ENCODE measurements at places on chromosomes 16 and 17.

- DNase-seq = no peak
Observed at GRCh38 chr17:50420419-50421112, 5.5 kb upstream of the ACSF2 start.

GRCh38 chr17:49414271-49414621 is 436 bp downstream of the PHB1 start:
- no peak for DNase-seq

- DNase-seq = no peak
Observed at GRCh38 chr16:82061861-82062525, 26.9 kb downstream of the HSD17B2 start.

DNA sequence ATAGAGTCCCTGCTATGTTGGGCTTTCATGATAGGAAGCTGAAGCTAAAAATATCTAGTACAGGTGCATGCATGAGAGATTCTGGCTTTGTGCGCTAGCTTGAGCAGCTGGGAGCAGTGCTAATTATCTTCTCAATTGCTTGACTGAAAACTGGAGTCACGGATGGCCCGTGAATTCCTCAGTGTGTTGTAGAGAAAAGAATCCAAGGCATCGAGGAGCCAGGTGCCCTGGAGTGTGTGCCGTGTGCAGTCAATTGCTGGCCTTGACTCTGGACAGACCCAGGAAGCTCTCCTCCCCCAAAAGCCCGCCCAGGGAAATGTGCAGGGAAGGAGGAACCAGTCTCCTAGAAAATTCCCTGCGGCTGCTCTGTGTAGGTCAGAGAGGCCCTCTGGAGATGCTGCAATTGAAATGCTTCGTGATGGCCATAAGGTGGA is 14.2 kb downstream of the LGALS3BP start:
- no peak for DNase-seq

GRCh38 chr16:85193115-85193493 is 80.8 kb upstream of the CIBAR2 start:
- no peak for DNase-seq

DNA sequence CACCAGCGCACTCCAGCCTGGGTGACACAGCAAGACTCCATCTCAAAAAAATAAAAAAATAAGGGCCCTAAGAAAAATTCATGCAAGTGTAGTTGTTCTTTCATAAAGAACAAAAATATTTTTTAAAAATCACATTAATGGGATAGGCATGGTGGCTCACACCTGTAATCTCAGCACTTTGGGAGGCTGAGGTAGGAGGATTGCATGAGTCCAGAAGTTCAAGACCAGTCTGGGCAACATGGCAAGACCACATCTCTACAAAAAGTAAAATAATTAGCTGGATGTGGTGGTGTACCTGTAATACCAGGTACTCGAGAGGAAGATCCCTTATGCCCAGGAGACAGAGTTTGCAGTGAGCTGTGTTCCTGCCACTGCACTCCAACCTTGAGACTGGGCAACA is 15.2 kb upstream of the BRIP1 start:
- no peak for DNase-seq

- no peak for DNase-seq
Observed at GRCh38 chr17:68377771-68378267, 79.5 kb downstream of the WIPI1 start.

DNA sequence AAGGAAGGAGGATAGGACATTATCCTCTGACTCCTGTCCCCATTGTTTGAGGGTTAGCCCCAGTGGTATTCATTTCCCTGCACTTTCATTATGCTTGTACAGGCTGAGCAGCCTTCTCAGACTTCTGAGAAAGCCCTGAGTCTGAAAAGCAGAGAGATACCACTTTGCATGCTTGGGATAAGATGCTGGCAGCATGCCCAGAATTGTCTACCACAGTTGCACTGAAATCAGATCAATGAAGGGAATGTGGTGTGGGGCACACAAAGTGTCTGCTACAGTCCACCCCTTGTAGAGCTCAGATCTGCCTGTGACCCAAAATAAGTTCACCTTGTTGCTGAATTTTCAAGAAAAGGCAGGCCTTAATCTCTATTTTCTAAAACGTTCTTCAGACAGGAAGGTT is 160.6 kb downstream of the CCT6B start:
- DNase-seq = no peak

GRCh38 chr17:17053446-17054379 is 11.5 kb downstream of the MPRIP start:
- no peak for DNase-seq

DNA sequence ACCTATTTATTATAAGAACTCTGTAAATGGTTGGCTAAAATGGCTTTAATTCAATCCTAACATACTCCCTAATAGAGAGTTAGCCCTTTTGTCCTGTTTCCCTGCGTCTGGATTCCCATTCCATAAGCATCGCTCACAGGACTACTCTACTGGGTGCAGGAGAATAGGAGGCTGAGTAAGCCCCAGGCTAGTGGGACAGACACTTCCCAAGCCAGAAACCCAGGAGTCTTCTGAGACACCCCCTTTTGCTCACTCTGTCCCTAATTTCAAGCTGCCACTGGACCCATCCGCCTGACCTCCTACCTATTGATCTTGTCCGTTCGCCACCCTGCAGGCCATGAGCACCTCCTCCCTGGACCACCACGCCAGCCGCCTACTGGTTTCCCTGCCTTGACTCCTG is 16.7 kb upstream of the TOB1 start:
- DNase-seq = no peak

GRCh38 chr16:2970563-2970962 is 1.4 kb downstream of the PAQR4 start:
- no peak for DNase-seq

GRCh38 chr16:71460941-71461340 is 1.1 kb downstream of the ZNF23 start:
- no peak for DNase-seq

GRCh38 chr16:75192606-75193264 is 14.2 kb downstream of the CTRB2 start:
- DNase-seq = no peak

DNA sequence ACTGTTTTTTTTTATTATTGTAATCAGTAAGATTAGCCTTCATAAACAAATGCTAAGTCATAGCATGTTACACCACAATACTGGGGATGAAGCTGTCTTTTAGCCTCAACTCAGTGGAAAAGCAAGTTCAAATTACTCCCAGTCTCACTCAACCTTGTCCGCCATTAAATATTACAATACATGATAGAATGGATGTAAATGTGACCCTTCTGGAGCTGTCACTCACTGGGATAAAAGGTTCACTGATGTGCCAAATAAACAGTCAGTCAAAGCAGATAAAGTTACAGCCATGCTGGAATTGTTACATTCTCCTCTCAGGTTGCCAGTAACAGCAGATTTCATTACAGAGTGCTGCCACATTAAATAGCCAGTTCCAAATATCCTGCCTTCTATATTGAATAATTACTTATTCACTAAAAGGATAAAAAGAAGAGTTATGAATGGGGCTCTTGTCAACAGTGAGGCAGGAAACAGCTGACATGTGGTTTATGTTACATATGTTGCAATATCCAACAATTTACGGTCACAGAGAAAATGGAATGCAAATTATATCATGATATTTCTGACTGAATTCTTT is 53.4 kb downstream of the BRIP1 start:
- no peak for DNase-seq

GRCh38 chr16:3029491-3030221 is 5.8 kb downstream of the THOC6 start:
- no peak for DNase-seq

GRCh38 chr16:67807148-67807682 is 526 bp downstream of the TSNAXIP1 start:
- no peak for DNase-seq

GRCh38 chr16:86007524-86007923 is 108.6 kb downstream of the IRF8 start:
- DNase-seq = no peak

GRCh38 chr17:75626496-75627038 is 6.7 kb upstream of the SMIM5 start:
- peak; percentile 84 for DNase-seq

DNA sequence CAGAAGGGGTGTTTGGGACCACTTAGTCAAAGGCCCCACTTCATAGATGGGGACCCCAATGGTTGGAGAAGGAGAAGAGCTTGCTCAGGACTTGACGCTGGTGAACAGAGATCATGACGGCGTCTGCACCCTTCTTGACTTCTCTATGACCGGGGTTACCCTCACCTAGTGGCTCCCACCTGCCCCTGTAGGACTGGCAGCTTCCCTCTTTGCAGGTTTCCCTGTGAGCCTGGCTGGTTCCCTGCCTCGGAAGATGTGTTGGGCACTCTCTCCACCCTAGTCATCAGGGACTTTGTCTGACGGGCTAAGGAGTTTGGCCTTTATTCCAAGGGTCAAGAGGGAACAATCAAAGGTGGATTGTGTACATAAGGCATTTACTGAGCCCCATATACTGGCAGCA is 22.7 kb downstream of the TBX4 start:
- DNase-seq = no peak

GRCh38 chr17:50768346-50768761 is 1.0 kb upstream of the ANKRD40CL start:
- no peak for DNase-seq

DNA sequence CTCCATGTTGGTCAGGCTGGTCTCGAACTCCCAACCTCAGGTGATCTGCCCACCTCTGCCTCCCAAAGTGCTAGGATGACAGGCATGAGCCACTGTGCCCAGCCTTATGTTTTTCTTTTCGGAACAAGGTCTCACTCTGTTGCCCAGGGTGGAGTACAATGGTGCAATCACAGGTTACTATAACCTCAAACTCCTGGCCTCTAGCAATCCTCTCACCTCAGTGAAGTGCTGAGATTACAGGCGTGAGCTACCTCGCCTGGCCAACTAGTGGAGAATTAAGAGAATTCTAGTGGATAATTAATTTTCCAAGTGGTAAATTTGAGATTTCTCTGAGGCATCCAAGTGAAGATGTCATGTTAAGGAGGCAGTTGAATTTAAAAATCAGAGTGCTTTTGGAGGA is 2.9 kb upstream of the FBXO47 start:
- no peak for DNase-seq

- DNase-seq = no peak
Observed at GRCh38 chr17:78412403-78412802, 34.0 kb downstream of the PGS1 start.

DNA sequence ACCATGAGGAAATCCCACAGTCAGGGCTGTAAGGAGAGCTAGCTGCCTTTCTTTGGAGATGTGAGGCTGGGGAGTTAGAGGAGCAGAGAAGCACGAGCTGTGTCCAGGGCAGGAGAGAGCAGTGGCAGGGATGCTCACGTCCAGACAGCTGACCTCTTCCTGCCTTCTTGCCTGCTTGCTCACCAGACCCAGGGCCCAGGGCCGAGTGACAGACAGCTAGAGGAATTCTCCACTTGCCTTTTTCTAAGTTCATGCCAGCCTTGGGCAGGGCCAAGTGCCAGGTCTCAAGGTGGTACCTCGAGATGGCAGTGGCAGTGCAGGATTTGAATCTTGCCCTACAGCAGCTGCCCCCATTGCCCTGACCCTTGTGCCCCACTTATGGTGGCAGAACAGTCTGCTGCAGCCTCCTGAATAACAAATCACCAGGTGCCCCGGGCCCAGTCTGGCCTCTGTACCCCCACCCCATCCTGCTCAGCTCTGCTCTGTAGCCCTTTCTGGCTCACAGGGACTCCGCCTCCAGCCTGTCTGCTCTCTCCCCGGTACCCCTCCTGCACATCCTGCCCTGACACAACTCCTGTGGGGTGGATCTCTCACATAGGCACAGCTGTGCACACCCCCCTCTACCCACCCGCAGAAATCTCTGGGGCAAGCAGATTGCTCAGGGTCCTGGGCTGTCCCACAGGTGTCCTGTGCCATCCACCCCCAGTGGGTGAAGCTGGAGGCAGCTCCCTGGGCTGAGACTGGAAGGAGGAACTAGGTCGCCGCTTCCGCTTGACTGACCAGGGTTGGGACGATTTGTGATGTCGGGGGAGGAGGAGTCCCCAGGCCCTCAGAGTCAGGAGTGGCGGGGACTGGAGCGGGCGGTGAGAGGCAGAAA is 25.9 kb downstream of the GRIN2C start:
- no peak for DNase-seq

DNA sequence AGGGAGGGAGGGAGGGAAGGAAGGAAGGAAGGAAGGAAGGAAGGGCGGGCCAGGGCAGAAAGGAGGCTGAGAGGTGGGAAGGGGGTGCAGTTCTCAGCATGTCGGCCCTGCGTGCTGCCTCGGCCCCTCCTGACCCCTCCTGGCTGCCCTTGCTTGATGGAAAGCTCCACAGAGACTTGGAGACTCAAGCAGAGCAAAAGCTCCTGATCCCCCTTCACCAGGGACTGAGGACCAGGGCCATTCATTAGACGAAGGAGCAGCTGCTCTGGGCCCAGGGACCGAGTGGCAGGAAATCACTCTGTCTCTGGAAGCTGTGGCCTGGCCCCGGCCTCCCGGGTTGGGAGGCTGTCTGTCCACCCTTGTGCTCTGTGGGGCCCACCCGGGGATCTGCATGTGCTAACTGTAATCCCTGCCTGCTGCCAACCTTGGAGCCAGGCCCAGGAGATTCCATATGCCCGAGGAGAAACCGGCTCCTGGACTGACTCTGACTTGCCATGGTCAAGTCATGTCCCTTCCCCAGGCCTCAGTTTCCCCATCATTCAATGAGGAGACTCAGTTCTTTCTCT is 27.4 kb upstream of the C1QL1 start:
- DNase-seq = peak; percentile 47

DNA sequence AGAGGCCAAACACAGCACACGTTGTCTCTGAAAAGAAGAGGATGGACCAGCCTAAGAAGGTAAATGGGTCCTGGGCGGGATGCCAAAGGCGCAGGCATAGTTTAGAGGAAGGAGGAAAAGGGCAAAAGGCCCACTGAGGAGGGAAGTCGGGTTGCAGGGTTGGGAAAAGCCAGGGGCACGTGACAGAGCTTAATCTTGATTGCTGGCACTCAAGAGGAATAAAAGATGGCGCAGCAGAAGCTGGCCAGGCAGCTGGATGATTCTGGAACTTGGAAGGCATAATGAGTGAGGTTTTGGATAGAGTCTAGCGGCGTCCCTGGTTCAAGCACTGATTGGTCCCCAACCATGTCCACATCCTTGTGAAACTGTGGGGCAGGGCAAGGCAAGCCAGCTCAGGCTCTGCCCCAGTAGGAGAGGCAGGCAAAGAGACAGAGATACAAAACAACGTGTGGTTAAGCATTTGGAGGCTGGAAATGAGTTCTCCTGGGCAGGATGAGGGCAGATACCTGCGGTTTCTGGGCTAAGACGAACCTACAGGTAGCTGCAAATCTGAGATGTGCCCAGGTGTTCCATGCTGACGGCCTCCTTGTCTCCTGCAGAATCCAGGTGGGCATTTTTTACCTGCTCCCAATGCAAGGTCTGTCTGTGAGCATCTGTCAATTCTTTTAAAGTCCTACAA is 52.7 kb upstream of the CIBAR2 start:
- no peak for DNase-seq

DNA sequence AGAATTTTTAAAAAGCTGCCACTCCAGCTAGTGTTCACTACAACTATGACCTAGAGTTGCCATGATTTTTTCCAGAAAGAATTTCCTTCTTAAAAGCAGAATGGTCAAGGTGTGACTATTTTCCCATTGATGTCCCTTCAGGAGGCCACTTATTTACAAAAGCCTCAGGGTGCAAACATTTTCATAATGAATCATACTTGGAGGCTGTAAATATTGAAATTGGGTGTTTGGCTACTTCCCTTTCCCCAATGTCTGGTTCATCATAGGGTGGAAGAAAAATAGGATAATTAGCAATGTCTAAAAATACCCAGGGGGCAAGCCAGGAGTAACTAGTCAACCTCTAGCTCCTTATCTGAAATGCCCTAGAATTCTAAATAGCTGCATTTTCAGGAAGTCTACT is 18.8 kb downstream of the AXIN2 start:
- DNase-seq = no peak

Data from DMS 273 treated with DMSO at 0.1 percent for 48 hours (cell line).